CD4-positive, alpha-beta T cell treated with Interferon gamma for 1 hour (primary cell): ENCODE measurements at places on chromosomes 11 and 22.

DNA sequence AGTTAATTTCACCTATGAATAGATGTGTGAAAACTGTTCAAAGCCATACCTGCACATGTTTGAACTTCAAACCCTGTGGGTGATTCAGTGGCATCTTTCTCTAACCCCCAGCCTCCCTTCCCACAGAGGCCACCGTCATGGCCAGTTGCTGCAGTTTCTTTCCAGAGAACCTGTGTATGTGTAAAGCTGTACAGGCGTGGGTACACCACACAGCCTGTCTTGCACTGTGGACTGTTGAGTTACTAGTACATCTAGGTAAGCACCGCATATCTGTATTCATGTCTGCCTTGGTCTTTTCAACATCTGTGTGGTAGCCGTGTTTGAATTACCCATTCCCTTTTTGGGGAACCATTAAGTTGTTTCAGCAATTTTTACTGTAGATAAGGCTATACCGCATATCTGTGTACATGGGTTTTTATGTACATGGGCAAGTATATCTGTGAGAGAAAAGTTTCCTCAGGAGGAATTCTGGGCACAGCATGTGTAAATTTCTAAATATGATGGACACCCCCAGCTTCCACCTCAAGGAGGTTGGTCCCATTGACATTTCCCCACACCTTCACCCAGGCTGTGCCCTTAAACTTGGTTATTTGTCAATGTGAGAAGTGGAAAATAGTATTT, 13.9 kb downstream of the NEAT1 start:
- peak; percentile 3 for DNase-seq

- DNase-seq, result peak; percentile 11
Observed at GRCh38 chr11:122847466-122847865, 9.2 kb downstream of the CRTAM start.

DNA sequence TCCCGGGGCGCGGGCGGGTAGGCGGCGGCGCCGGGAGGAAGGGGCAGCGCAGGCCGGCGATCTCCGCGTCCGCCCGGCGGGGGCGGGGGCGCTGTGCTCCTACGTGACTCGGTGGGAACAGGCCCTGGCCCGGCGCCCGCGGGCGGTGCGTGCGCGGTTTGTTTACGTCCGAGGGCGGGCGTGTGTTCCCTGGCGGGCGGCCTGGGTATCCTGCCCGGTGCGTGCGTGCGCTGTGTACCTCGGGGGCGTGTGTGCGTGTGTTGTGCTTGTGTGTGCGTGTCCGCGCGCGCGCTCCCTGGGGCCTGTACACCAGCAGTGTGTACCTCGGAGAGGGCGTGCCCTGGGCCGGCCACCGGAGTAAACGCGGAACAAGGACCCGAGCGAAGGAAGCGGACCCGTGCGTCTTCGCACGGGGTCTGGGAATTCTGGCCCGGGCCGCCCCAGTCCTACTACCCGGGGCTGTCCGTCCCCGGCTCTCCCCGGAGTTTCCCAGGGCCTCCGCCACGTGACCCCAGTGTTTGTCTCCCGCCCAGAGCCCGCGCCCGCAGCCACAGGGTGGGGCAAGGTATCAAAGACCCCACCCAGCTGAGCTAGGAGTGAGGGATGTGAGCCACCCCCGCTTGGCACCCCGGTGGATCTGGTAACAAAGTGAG, 769 bp downstream of the MAFF start:
- DNase-seq, result peak; percentile 68

- peak; percentile 18 for DNase-seq
Observed at GRCh38 chr11:73359930-73360742, 16.1 kb upstream of the RELT start.

GRCh38 chr22:27892811-27893210, 26.2 kb downstream of the PITPNB start:
- no peak for DNase-seq

DNA sequence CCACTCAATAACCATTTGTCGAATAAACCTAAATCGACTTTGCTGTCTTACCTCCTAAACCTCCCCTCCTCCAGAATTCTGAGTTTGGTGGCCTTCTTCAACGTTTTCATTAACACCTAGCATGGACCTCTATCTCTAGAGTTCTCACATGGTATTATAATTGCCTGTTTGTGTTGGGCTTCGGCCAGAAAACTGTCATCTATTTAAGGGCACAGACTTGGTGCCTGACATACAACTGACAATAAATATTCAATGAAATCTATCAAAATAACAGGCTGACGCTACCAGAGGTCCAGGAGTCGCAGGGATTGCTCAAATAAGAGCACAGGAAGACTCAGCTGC, 687 bp downstream of the ALKBH8 start:
- no peak for DNase-seq

DNA sequence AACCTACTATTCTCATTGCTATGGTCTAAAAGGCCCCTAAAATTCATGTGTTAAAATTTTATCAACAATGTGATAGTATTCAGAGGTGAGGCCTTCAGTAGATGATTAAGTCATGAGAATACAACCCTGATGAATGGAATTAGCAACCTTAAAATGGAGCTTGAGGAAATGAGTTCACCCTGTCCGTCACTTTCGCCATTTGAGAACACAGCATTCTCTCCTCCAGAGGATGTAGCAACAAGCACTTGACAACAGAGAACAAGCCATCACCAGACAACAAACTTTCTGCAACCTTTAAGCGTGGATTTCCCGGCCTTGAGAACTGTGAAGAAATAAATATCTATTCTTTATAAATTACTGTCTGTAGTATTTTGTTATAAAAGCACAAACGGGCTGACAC, 197.0 kb downstream of the SBF2 start:
- no peak for DNase-seq

DNA sequence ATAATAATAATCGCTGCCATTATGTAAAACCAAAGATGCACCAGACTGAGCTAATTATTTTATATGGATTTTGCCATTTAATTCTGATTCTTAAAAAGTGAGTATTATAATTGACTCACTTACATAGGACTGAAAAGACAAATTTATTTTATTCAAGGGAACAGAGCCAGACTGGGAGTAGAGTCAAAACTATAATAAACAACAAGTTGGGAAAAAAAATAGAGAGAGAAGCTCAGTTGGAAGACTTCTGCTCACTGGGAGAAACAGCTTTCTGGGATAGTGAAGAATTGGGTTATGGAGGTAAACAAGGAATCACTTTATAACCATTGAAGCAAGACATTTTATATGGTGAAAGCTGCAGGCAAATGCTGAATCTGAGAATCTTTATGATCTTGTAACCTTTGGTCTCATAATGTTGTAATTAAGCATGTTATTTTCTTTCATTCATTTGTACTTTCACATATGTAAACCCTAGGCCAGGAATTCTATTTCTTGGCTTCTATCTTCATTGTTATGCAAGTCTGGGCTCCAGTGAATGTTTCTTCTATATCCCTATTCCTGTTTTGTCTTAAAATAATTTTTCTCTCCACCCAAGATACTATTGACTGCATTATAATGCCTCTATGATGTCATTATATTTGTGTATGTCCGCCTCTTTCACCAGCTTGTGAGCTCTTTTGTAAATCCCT, 725.3 kb upstream of the CCDC179 start:
- DNase-seq, result no peak

DNA sequence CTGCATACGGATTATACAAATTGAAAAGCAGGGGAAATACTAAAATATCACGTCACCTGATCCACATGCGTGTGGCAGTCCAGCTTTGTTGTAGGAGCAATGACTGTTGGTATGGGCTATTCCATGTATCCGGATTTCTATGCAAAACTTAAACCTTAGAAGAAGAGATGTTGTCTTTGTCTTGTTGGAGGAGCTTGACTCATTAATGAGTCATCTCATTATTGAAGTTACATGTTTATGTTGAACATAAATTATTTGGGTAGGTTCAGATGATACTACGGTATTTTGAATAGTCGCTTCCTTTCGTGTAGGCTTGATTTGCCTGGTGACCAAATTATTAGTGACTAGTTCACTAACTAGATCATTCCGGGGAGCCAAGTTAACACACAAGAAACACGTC, 806 bp upstream of the SAAL1 start:
- no peak for DNase-seq

GRCh38 chr11:134639586-134640330, 227.7 kb upstream of the B3GAT1 start:
- DNase-seq, result no peak

GRCh38 chr11:101323997-101324396, 194.4 kb upstream of the PGR start:
- no peak for DNase-seq

GRCh38 chr11:66429983-66430602, 8.6 kb downstream of the MRPL11 start:
- peak; percentile 56 for DNase-seq

- no peak for DNase-seq
Observed at GRCh38 chr11:43832536-43832935, 48.1 kb upstream of the ALKBH3 start.

GRCh38 chr22:42799461-42800405, 57.3 kb downstream of the ARFGAP3 start:
- no peak for DNase-seq

- DNase-seq, result peak; percentile 8
Observed at GRCh38 chr22:17917490-17917983, 106.8 kb downstream of the MICAL3 start.

- no peak for DNase-seq
Observed at GRCh38 chr22:17639247-17639741, 737 bp downstream of the BCL2L13 start.

- DNase-seq, result no peak
Observed at GRCh38 chr11:78808923-78809322, 234.3 kb upstream of the NARS2 start.

GRCh38 chr11:68116126-68116525, 5.1 kb downstream of the CHKA start:
- no peak for DNase-seq

DNA sequence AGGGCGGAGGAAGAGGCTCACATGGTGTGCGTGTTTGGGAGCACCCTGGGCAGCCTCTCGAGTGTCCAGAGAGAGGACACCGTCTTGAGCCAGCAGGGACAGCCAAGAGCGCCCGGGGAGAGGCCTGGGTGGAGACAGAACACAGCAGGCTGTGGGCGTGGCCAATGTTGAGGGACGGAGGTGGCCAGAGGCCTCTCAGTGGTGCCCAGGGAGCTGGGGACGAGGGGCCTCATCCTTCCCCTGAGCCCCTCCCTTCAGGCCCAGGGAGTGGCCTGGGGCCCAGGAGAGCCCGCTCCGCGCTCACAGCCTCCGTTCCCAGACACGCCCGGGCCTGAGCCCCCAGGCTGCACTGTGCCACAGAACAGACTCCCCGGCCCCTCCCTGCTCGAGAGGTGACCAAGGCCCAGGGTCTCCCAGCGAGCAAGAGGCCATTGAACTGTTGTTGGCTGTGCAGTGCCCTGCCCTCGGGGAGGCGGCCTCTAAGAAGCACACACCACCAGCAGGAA, 48.4 kb downstream of the CDKN1C start:
- DNase-seq, result peak; percentile 53

- DNase-seq, result no peak
Observed at GRCh38 chr11:17734418-17734911, at the start of gene KCNC1. Gene KCNC1, plus strand, starts transcription at chr11:17734781. Its CDS starts 1,222 bp downstream, at chr11:17736003.

GRCh38 chr11:316891-317301, 3.1 kb downstream of the IFITM1 start:
- DNase-seq, result no peak

DNA sequence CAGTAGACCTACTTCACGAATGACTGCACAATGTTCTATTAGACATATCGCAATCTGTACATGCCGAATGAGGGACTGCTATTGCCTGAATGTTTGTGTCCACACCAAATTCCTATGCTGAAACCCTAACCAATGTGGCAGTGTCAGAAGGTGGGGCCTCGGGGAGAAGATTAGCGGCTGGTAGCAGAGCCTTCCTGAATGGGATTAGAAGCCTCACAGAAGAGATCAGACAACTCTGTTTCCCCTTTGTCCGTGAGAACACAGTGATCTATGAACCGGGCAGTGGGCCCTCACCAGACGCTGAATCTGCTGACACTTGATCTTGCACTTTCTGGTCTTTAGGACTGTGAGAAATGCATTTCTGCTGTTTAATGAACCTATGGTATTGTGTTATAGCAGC, 33.1 kb downstream of the LRFN4 start:
- DNase-seq, result no peak

DNA sequence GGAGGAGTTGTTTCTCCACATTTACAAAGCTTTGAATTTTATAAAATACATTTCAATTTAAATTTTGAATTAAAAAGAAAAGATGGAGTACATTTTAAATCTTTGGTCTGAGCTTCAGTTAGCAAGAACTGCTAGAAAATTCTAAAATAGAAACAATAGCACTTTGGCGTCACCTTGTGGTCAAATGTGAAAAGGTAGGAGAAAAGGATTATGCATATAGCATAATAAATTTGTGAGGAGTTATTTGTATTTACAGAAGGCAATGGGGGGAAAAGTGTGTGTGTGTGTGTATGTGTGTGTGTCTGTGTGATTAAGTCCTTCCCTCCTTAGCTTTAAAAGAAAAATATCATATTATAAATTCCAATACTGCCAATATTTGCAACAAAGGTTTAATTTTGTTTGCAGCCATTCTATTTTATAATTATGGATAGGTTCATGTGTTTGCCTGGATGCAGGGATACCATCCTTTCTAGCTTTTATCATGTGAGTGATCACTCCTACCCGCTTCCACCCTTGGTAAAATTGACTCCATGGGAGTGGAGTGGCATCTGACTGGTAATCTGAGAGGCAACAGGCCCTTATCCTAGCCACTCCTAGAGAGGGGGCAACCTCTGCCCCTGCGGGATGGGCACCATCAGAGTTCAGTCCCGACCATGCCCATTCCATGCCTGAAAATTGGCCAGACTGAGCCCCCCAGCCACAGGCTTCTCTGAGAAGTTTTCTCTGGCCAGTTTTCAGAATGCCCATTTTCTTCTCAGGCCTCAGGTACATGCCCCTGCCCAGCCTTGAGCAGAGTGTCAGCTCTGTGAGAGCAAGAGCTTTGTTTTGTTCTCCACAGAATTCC, 13.6 kb upstream of the LGR4 start:
- DNase-seq, result no peak

DNA sequence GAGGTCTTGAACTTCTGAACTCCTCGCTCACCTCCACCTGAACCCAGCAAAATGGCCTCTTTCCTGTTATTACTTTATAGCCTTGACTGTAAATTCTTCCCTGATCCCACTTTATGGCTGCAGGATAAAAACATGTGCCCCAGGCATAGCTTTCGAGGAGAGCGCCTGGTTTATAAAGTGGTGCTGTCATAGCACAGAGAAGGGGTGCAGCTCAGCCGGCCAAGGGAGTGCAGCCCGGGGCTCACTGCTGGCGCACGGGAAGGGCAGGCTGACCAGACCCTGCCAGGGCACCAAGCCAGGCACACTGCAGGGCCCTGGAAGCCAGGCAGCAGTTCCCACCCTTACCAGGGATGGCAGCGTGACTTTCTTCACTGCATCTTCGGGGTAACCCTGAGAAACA, 50.9 kb downstream of the ISX start:
- DNase-seq, result no peak
